ENCODE measurements at places on chromosomes 2 and 18. TPM values are rescaled to one million over a fixed set of nuclear protein-coding genes. Genes with fewer than 3 reads are reported as not detected.

The TRIM54 gene
- not detected for total RNA-seq

The STAMBP gene
- total RNA-seq, result 16.8 TPM

The VWC2L gene
- not detected for total RNA-seq

The ACVR1 gene
- 31.3 TPM for total RNA-seq

The ASB3 gene
- total RNA-seq, result 23.0 TPM

The STK39 gene
- 10.5 TPM for total RNA-seq

The ANKRD29 gene
- 8.9 TPM for total RNA-seq

The SFTPB gene
- total RNA-seq, result not detected

- no peak overlapping the region for H3K4me3 ChIP-seq
- no peak for DNase-seq
- H3K27ac ChIP-seq, result no peak overlapping the region
- no peaks in the 10 kb centered on the region for H3K36me3 ChIP-seq
These were observed 198.4 kb upstream of the PARD3B start for GRCh38 chr2:204346906-204347305.

- no peak overlapping the region for H3K4me3 ChIP-seq
- no peaks in the 10 kb centered on the region for H3K36me3 ChIP-seq
- H3K27me3 ChIP-seq, result no peaks in the 10 kb centered on the region
- no peak for DNase-seq
- H3K4me1 ChIP-seq, result no peaks in the 10 kb centered on the region
- H3K27ac ChIP-seq, result no peak overlapping the region
These were observed 201.2 kb downstream of the CBLN2 start for GRCh38 chr18:72342933-72343332.

- H3K27me3 ChIP-seq, result peaks cover 15% of the 10 kb centered on the region
- no peaks in the 10 kb centered on the region for H3K4me1 ChIP-seq
- no peaks in the 10 kb centered on the region for H3K36me3 ChIP-seq
These were observed 186.5 kb downstream of the LPIN1 start for GRCh38 chr2:11932962-11933361.

DNA sequence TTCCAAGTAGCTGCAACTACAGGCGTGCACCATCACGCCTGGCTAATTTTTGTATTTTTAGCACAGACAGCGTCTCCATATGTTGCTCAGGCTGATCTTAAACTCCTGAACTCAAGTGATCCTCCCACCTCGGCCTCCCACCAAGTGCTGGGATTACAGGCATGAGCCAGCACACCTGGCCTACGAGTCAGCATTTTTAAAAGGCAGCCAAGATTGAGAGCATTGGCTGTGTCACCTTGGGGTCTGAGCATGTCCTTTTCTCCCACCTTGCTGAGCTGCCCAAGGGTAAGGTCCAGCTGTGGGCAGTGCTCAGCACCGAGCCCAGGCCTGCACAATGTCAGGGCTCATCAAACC is 142.8 kb upstream of the LMAN1 start:
- no peaks in the 10 kb centered on the region for H3K36me3 ChIP-seq
- DNase-seq, result no peak
- H3K4me1 ChIP-seq, result peaks cover 26% of the 10 kb centered on the region
- H3K27ac ChIP-seq, result 0 out of 2 replicates have a peak overlapping the region, but pooled peaks have one; percentile 54
- H3K4me3 ChIP-seq, result no peak overlapping the region

- peak overlapping the region; percentile 79 for H3K27ac ChIP-seq
- H3K4me3 ChIP-seq, result no peak overlapping the region
- DNase-seq, result peak; percentile 57
- H3K4me1 ChIP-seq, result peaks cover 48% of the 10 kb centered on the region
These were observed 80.1 kb downstream of the XDH start for GRCh38 chr2:31334311-31335026.

- H3K4me1 ChIP-seq, result no peaks in the 10 kb centered on the region
- no peak overlapping the region for H3K27ac ChIP-seq
- no peaks in the 10 kb centered on the region for H3K27me3 ChIP-seq
- no peak for DNase-seq
- peaks cover 18% of the 10 kb centered on the region for H3K36me3 ChIP-seq
- H3K4me3 ChIP-seq, result no peak overlapping the region
These were observed 53.5 kb downstream of the KCMF1 start for GRCh38 chr2:85024372-85025047.

- H3K27ac ChIP-seq, result no peak overlapping the region
- peaks cover 8% of the 10 kb centered on the region for H3K4me1 ChIP-seq
These were observed 99.7 kb upstream of the OTOS start for GRCh38 chr2:240240017-240240734.

- DNase-seq, result peak; percentile 73
- H3K36me3 ChIP-seq, result no peaks in the 10 kb centered on the region
- no peak overlapping the region for H3K27ac ChIP-seq
- no peaks in the 10 kb centered on the region for H3K27me3 ChIP-seq
- peaks cover 16% of the 10 kb centered on the region for H3K4me1 ChIP-seq
These were observed 66.2 kb downstream of the HNMT start for GRCh38 chr2:138030459-138030858.

DNA sequence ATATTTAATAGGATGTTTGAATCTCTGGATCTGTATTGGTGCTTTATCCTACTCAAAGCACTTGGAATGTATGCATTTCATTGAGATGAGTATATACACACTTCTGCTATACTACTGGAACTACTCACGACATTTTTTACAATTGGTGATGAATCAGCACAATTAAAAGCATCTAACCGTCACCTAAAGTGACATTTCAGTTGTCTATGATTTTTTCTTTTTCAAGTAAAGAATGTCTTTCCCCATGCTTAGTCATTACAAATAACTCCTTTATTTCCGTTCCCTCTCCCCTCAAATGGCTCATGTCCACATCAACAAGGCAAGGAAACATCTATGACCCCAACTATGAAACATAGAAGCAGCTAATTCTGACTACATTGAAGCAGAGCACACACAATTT is 77.3 kb downstream of the CLIP4 start:
- H3K27me3 ChIP-seq, result no peaks in the 10 kb centered on the region
- H3K27ac ChIP-seq, result peak overlapping the region; percentile 23
- peak; percentile 62 for DNase-seq
- H3K4me3 ChIP-seq, result no peak overlapping the region
- peaks cover 30% of the 10 kb centered on the region for H3K4me1 ChIP-seq

DNA sequence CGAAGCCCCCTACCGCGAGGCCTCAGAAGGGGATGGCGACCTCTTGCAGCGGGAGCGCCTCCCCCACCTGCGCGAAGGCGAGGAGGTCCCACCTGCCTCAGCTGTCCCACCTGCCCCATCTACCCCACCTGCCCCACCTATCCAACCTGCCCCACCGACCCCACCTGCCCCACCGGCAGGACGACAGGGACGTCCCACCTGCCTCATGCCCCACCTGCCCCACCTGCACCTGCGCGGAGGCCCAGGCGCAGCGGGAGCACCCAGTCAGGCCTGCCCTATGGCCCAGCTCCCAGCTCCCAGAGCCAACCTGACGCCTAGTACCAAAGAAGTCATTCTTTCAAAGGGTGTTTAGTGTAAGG is 489.1 kb upstream of the SMIM21 start:
- DNase-seq, result no peak
- no peaks in the 10 kb centered on the region for H3K36me3 ChIP-seq
- no peak overlapping the region for H3K27ac ChIP-seq
- H3K27me3 ChIP-seq, result peaks cover 5% of the 10 kb centered on the region

- no peak overlapping the region for H3K27ac ChIP-seq
- no peaks in the 10 kb centered on the region for H3K36me3 ChIP-seq
- DNase-seq, result no peak
- peaks cover 9% of the 10 kb centered on the region for H3K4me1 ChIP-seq
- H3K4me3 ChIP-seq, result no peak overlapping the region
These were observed 94.8 kb upstream of the SEC11C start for GRCh38 chr18:59044855-59045254.

GRCh38 chr2:186484062-186484735 is 1.9 kb upstream of the ZC3H15 start:
- H3K4me1 ChIP-seq, result peaks cover 17% of the 10 kb centered on the region
- H3K27me3 ChIP-seq, result no peaks in the 10 kb centered on the region
- H3K27ac ChIP-seq, result no peak overlapping the region
- no peak overlapping the region for H3K4me3 ChIP-seq

- no peak overlapping the region for H3K4me3 ChIP-seq
- H3K4me1 ChIP-seq, result no peaks in the 10 kb centered on the region
- no peaks in the 10 kb centered on the region for H3K36me3 ChIP-seq
- no peak for DNase-seq
- H3K27ac ChIP-seq, result no peak overlapping the region
- no peaks in the 10 kb centered on the region for H3K27me3 ChIP-seq
These were observed 84.6 kb downstream of the DNMT3A start for GRCh38 chr2:25257032-25257552.

GRCh38 chr2:24785671-24786321 is 7.4 kb downstream of the PTRHD1 start:
- DNase-seq, result no peak
- H3K4me3 ChIP-seq, result no peak overlapping the region
- no peaks in the 10 kb centered on the region for H3K4me1 ChIP-seq
- H3K36me3 ChIP-seq, result no peaks in the 10 kb centered on the region
- H3K27ac ChIP-seq, result no peak overlapping the region
- H3K27me3 ChIP-seq, result no peaks in the 10 kb centered on the region

DNA sequence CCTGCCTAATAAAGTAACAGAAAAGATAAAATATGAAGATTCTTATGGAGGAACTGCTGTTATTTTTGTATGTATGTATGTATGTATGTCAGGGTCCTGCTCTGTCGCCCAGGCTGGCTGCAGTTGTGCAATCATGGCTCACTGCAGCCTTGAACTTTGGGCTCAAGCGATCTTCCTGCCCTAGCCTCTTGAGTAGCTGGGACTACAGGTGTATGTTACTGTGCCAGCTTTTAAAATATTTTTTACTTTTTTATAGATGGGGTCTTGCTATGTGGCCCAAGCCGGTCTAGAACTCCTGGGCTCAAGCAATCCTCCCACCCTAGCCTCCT is 26.7 kb downstream of the ANKRD29 start:
- 0 out of 2 replicates have a peak, but pooled peaks cover 3% of the 10 kb centered on the region for H3K4me1 ChIP-seq
- no peak overlapping the region for H3K27ac ChIP-seq
- no peaks in the 10 kb centered on the region for H3K27me3 ChIP-seq
- no peak overlapping the region for H3K4me3 ChIP-seq
- DNase-seq, result no peak

All from GM23248 (cell line).